ENCODE measurements at places on chromosomes 12 and 14. TPM values are rescaled to one million over a fixed set of nuclear protein-coding genes. Genes with fewer than 3 reads are reported as not detected.

NTS gene
- not detected for total RNA-seq

BEGAIN gene
- 0.20 TPM for total RNA-seq

C12orf43 gene
- 20.2 TPM for total RNA-seq

RPGRIP1 gene
- total RNA-seq: 0.05 TPM

AGAP2 gene
- total RNA-seq: 0.25 TPM

CYP27B1 gene
- 0.53 TPM for total RNA-seq

OR4Q2 gene
- not detected for total RNA-seq

TDG gene
- 27.9 TPM for total RNA-seq
